ENCODE measurements at places on chromosomes 3 and 15. TPM values are rescaled to one million over a fixed set of nuclear protein-coding genes. Genes with fewer than 3 reads are reported as not detected.
A peak's percentile ranks its signal among the peaks of the same experiment; 100 is the strongest.

GRCh38 chr3:60779637-60780036, 471.6 kb downstream of the FHIT start:
- DNase-seq: no peak

The PLCH1 gene
- total RNA-seq: 2.0 TPM

DNA sequence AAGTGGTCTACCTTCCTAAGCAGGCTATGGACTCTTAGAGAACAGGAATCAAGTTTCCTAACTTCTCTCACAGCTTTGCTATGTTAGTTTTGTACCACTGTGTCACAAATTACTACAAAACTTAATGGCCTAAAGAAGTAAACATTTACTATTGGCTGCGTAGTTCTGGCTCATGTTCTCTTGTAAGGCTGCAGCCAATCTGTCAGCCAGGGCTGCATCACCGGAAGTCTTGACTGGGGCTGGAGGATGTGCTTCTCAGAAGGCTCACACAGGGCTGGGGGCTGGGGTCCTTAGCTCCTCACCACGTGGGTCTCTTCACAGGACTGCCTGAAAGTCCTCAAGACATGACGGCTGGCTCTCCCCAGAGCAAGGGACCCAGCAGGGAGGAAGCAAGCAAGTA, 15.5 kb downstream of the STIMATE start:
- no peak for DNase-seq

DNA sequence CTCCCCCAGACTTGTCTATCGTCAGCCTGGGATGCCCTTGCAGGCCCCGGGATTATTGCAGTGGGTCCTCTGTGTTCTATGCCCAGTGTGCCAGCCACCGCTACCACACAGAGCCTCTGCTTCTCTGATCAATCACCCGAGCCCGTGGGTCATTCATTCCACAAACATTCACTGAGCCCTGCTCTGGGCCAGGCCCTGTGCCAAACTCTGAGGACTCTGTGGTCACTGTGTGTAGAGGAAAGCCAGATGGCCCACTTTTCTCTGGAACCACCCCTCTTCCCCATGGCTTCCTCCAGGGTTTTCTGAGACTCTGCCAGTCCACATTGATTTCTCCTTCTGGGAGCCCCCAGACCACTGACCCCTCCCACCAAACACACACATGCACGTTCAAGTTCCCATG, 55.5 kb downstream of the BSN start:
- no peak for DNase-seq

GRCh38 chr15:61712129-61712759, 348.0 kb downstream of the VPS13C start:
- DNase-seq: no peak

The ILDR1 gene
- not detected for total RNA-seq

DNA sequence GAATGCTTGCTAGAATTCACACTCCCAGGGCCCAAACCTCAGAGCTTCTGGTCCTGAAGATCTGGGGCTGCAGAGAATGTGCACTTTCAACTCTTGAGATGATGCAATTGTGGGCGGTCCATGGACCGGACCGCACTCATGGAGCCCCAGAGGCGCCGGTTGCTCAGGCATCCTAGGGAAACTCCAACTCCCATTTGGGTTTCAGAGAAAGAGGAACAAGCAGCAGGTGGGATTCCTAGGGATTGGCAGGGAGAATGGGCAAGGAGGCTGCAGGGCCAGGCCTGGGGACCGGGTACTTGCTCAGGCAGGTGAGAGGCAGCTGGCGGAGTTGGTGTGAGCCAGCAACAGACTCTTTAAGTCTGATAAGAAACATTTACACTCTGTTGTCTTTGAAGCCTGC, 3.5 kb downstream of the NOX5 start:
- DNase-seq: no peak

The LXN gene
- not detected for total RNA-seq

DNA sequence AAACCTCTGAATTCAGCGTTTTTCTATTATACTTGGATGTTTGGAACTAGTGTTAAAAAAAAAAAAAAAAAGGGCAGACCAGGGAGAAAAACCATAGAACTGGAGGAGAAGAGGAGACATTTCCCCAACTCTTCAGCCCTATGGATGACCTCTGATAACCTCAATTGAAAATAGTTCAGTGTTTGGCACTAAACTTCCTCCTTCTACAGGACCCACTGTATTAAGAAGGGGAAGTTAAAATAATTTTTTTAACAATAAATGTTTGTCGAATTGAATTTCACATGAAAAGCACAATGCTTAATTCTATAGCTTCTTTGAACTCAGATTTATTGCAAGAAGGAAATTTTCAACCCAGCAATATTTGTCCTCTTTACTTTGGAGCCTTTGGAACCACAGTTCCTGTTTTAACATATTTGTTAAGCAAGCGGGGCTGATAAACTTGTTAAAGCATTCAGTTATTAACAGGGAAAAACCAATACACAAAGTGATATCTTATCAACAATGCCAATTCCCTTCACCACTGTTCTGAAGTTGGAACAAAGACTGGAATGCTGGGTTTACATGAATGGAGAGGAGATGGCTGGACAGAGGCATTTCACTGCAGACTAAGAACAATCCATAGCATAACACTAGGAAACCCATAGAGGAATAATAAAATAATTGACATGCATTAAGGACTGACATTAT, 3.1 kb upstream of the A4GNT start:
- no peak for DNase-seq

The RARRES1 gene
- total RNA-seq: not detected

- no peak for DNase-seq
Measured at GRCh38 chr3:15465876-15466585, 38.6 kb downstream of the EAF1 start.

The CHDH gene
- 6.2 TPM for total RNA-seq

The IP6K1 gene
- 17.7 TPM for total RNA-seq

- DNase-seq: no peak
Measured at GRCh38 chr15:77599357-77599756, 33.4 kb downstream of the LINGO1 start.

DNA sequence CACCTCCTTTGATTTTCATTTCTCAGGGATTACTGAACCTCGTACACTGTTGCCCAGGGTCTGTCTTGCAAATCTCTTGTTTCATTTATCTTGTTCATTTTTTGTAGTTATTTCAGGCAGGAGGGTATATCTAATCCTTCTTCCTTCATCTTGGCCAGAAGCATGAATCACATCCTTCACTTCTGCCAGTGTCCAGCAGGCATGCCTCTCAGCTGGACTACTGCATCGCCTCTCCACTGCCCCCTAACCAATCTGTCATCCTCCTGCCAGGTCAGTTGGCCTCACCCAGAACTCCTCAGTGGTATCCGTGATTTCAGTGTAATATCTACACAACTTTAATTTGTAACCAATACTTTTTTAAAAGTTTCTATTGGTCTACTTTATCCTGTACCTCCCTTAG, 297.9 kb downstream of the GABRG3 start:
- no peak for DNase-seq

The SLC15A2 gene
- total RNA-seq: 0.17 TPM

DNA sequence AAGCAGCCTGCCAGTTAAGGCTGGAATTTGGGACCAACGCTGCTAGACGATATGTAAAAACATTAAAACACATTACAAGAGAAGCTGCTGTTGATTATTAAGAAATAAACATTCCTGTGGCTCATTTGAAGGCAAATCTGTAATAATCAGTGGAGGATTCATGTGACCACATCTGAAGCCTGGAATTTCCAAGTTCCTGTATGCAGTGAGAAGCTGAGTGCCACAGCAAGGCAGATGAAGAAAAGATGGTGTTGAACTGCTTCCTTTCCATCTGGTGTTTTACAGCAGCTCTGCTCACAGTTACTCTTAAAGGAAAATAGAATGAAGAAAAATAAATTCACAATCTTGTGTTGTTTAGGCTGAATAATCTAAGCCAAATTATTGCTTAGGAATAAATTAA, 139.3 kb upstream of the ROBO2 start:
- DNase-seq: no peak

The ZMYND10 gene
- total RNA-seq: 0.17 TPM

DNA sequence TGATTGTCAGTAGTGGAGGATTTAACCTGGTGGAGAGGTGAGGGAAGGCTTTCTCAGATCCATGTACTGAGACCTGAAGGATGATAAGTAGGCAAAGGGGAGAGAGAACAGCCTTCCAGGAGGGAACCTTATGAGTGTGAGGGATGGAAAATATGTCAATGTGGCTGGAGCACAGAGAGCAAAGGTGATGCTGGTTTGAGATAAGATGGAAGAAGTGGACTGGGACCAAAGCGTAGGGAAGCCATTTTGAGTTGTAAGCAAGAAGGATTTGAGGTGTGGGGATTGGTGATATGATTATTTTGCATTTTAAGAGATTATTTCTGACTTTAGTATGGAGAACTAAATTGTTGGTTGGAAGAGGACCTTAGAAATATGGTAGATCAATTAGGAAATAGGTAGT, 3.9 kb downstream of the FBXO45 start:
- no peak for DNase-seq

The EIF4E3 gene
- total RNA-seq: 0.83 TPM

GRCh38 chr3:164577667-164578210, 500.6 kb downstream of the SI start:
- DNase-seq: no peak

DNA sequence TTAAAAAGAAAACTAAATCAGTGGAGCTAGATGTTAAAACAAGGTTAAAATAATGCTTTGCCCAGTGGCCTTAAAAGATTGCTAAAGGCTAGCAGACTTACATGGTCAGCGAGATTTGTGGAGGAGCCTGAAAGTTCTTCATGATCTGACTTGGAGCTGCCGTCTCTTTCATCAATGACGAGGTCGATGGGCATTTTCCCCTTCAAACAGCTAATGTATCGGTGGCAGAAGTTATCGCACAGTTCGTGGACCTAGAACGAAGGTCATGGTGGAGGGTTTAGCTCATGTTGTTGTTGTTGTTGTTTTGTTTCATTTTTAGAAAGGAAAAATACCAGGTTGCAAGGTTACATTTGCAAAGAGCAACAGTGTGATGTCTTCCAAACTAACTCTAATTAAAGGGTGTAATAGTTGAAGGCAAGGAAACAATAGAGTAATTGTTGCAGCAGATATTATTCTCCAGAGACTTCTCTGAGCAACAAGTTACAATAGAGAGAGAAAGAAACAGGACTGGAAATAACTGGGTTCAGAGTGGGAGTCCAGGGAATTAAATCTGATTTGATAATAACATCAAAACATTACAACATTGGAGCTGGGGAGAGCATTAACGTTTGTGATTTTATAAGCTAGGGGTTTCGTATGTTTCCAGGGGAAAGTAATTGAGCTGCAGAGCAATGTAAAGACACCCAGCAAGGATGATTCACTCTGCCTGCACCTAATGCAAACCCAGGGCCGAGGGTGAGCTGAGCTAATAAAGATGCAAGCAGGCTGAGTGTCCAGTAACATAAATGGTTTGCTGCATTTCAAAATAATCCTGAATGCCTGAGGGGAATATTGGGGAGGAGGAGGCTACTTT, 6.6 kb downstream of the MEIS2 start:
- DNase-seq: no peak

GRCh38 chr15:77282333-77282732, 137.6 kb downstream of the PEAK1 start:
- DNase-seq: no peak

DNA sequence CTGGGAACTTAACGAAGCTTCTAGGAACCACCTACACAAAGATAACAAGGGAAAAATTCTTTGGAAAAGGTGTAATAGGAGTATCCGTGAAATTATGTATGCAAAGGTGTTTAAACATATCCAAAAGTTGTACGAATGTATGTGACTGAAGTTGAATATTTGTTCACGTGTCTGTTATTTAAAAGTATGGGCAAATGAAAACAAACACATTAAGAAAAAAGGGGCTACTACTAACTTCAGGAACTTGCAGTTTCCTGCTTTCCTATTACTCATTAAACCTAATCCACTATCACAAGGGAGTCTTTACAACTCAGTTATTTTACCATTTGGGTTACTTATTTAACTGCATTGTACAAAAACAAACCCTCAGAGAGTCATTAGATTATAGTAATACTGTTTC, 33.9 kb upstream of the GRAMD1C start:
- no peak for DNase-seq

DNA sequence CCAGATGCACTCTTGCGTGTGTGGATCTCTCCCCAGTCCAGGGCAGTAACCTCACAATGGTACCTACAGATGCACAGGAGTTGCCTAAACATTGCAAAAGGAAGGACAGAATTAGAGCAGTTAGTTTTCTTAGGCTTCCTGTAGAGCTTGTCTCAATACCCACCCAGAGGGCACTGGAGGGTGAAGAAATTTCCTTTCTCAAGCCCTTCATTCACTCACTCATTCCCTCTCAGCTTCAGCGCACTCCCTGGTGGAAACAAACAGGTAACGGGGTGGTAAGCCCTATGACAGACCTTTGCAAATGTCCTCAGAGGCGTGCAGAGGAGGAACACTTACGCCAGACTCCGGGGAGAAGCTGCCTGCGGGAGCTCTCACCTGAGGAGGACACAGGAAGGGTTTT, 267.4 kb upstream of the HES1 start:
- no peak for DNase-seq

DNA sequence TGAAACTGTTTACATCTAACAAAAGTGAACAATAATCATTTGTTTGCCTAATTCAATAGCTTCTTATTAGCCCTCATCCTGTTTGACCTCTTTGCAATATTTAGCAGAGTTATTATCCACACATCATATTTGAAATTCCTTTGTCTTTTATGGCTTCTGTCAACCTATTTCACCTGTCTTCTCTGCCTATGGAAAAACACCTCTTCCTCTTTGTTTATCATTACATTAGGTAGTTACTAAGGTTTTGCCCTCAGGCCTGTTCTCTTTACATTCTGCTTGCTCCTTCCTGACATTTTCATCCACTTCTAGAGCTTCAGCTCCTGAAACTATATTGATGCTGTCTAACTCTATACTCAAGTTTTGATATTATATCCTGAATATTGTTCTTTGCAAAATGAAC, 183.0 kb downstream of the SUCNR1 start:
- no peak for DNase-seq

DNA sequence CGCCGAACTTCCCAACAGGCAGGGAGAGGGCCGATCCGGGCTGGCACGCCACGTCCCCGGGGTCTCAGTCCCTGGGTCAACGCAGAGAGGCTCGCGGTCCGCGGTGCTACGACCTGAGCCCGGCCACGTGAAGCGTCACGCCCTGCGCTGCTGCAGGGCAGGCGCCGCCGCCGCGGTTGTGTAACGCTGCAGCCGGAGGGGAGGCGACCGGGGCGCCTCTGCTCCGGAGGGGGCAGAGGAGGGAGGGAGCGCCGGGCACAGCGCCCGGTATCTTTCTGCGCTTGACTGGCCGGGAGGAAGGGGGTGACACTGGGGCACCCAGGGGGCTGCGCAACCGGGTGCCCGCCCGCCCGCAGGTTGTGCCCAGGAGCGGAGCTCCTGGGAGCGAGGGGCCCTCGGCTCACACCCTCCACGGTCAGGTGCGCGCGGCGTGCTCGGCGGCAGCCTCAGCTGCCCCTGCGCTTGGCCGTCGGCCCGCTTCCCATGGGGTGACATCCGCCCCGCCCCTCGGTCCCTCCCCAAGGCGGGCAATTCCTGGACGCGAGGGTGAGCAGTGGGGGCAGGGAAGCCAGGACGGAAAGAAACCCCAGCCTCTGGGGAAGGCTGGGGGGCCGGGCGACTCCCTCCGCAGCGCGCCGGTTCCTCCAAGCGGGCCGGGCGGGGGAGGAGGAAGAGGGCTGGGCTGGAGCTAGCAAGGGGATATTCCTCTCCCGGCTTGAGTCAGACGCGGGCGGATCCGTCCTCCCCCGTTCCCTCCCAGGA, 852 bp upstream of the BHLHE40 start:
- DNase-seq: peak; percentile 97
